ENCODE measurements at places on chromosomes 13 and 19. TPM values are rescaled to one million over a fixed set of nuclear protein-coding genes. Genes with fewer than 3 reads are reported as not detected.

DNA sequence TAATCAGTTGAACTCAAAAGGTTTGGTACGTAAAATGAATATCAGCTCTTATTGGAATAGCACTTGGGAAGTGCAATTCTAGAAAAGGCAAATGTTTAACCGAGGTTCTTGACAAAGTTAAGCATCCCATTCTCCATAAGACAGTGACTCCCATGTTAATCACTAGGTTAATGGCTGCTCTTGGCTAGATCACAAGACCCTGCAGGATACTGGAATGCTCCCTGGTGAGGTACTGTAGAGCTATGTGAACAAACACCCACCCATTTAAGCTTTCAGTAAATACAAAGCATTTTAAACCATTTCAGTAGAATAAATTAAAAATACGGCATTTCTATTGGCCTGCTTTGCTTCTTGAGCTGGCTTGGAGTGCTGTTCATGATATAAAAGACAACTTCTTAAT is 56.5 kb downstream of the TDRD3 start:
- H3K4me1 ChIP-seq, result no peaks in the 10 kb centered on the region
- H3K27ac ChIP-seq, result no peak overlapping the region
- no peaks in the 10 kb centered on the region for H3K36me3 ChIP-seq

ZNF547 gene
- total RNA-seq, result 3.1 TPM

FAM216B gene
- not detected for total RNA-seq

GRCh38 chr13:111215081-111216047 is 100.3 kb downstream of the ARHGEF7 start:
- no peak overlapping the region for H3K4me3 ChIP-seq
- H3K36me3 ChIP-seq, result no peaks in the 10 kb centered on the region
- H3K4me1 ChIP-seq, result peaks cover 53% of the 10 kb centered on the region
- no peak overlapping the region for H3K27ac ChIP-seq
- H3K27me3 ChIP-seq, result no peaks in the 10 kb centered on the region

DNA sequence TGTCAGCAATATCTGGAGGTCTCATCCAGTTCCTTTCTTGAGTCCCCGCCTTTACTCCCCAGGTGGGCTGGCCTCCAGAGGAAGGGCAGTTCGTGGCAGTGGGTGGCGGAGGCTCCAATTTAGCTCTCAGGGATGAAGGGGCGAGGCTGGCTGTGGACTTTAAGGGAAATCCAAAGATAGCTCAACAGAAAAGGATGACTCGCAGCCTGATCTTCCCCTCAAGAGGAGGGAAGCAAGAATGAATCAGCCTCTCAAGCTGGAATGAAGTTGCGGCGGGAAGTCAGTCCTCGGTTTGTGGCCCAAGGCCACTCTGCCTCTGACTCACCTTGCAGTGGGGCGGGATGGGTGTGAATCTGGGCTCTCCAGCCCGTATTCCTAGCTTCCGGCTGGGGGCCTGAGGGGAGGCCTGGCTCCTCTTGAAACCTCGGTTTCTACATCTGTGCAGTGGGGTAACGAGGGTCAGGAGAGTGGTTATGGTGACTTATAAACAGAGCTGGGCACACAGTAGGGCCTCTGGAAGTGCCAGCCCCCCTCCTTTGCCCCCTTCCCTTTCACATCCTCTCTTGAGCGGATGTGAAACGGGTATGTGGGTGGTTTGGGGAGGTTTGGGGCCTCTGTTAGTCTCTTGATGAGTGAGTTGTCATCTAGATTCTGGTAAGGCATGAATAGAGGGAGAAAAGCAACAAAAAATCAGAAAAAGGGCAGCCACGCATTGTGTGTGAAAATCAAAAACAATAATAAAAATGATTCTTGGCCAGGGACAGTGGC is 10.5 kb upstream of the SMG9 start:
- H3K27me3 ChIP-seq, result no peaks in the 10 kb centered on the region
- H3K4me3 ChIP-seq, result no peak overlapping the region
- DNase-seq, result no peak
- peaks cover 40% of the 10 kb centered on the region for H3K4me1 ChIP-seq
- peak overlapping the region; percentile 73 for H3K27ac ChIP-seq
- H3K36me3 ChIP-seq, result no peaks in the 10 kb centered on the region

DNA sequence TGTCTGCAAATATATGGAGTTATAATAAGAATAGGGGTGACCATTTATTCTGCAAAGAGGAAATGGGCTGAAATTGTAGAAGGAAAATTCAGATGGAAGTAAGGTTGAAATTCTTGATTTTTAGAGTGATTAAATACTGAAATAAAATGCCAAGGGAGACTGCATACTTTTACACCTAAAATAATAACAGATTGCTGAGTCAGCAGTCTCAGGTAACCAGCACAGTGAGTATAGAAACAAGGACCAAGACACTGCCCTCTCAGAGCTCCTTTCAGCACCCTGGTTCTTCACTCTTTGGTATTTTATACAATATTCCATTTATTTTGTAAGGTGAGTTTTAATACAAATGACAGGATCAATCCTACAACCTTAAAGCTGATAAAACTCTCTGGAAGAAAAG is 48.8 kb upstream of the MLNR start:
- peaks cover 31% of the 10 kb centered on the region for H3K36me3 ChIP-seq
- no peaks in the 10 kb centered on the region for H3K27me3 ChIP-seq
- DNase-seq, result no peak
- H3K4me1 ChIP-seq, result no peaks in the 10 kb centered on the region
- no peak overlapping the region for H3K4me3 ChIP-seq
- no peak overlapping the region for H3K27ac ChIP-seq

- no peaks in the 10 kb centered on the region for H3K36me3 ChIP-seq
- H3K27me3 ChIP-seq, result no peaks in the 10 kb centered on the region
- H3K4me1 ChIP-seq, result no peaks in the 10 kb centered on the region
- no peak overlapping the region for H3K27ac ChIP-seq
- no peak for DNase-seq
- no peak overlapping the region for H3K4me3 ChIP-seq
These were observed 810.4 kb downstream of the DACH1 start for GRCh38 chr13:71056581-71056980.

PEAK3 gene
- 0.55 TPM for total RNA-seq

DNA sequence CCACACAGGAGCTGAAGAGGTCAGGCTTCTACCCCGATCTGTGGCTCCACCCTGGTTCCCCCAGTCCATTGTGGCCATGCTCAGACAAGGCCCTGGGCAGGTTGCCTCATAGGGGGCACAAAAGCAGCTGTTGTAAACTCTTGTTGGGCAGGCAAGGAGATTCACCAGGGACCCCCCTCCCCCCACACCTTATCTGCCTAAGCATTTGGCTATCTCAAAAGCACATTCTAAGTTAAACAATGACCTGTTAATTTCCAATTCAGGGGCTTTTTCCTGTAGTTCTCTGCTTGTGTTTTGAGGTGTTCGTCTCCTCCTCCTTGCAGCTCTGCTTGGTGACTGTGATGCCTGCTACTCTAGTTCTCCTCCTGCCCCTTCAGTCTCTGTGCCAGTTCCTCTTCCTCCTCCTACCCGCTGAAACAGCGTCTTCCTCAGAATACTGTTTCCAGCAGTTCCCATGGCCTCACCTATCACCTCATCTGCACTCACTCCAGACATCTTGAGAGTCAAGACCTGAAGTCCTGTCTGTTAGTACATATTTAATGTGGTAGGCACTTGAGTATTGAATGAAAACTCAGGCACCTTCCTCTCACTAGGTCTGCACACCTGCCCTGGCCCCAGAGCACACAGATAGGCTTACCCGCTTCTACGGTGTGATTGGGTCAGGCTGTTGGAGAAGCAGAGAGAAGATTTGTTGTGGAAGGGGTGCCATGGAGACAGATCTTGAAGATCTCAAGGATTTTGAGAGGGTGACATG is 31.7 kb downstream of the SPATA13 start:
- H3K27me3 ChIP-seq, result no peaks in the 10 kb centered on the region
- H3K4me1 ChIP-seq, result no peaks in the 10 kb centered on the region
- H3K27ac ChIP-seq, result no peak overlapping the region
- H3K36me3 ChIP-seq, result no peaks in the 10 kb centered on the region
- H3K4me3 ChIP-seq, result no peak overlapping the region
- no peak for DNase-seq

- no peak overlapping the region for H3K4me3 ChIP-seq
- DNase-seq, result no peak
- no peaks in the 10 kb centered on the region for H3K4me1 ChIP-seq
- no peak overlapping the region for H3K27ac ChIP-seq
These were observed 60.3 kb upstream of the SPATA13 start for GRCh38 chr13:24100188-24100587.

NLRP9 gene
- total RNA-seq, result not detected

- peaks cover 10% of the 10 kb centered on the region for H3K4me1 ChIP-seq
- no peaks in the 10 kb centered on the region for H3K27me3 ChIP-seq
- peak within 1 kb of the TSS; percentile 81 for H3K27ac ChIP-seq
- no peak for DNase-seq
These were observed at the start of gene SHFL for GRCh38 chr19:10085641-10086590. SHFL (plus strand) TSS chr19:10086317; CDS start chr19:10086428, 111 bp downstream.

- peaks cover 55% of the 10 kb centered on the region for H3K4me1 ChIP-seq
- H3K4me3 ChIP-seq, result peak overlapping the region; percentile 89
- no peaks in the 10 kb centered on the region for H3K36me3 ChIP-seq
These were observed 46.8 kb downstream of the PTPRS start for GRCh38 chr19:5293612-5294378.

PEG3 gene
- 11.5 TPM for total RNA-seq

DNA sequence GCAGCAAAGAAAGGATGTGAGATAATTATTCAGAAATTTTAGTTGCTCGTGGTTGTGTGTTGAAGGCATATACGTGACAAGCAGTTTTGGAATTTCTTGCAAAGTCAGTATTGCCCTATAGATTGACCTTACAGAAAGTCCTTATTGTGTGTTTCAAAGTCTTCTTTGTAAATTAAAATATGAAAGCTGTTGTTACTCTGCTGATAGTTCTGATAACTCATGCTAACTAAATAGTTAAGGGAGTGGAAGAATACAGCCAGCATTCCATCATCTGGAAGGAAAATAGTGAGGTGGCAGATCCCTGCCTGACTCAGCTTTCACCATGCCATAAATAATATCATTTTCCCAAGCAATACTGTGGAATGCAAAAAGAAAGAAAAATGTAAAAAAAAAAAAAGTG is 27.2 kb downstream of the WASF3 start:
- no peak overlapping the region for H3K27ac ChIP-seq
- no peaks in the 10 kb centered on the region for H3K27me3 ChIP-seq
- DNase-seq, result no peak
- no peaks in the 10 kb centered on the region for H3K36me3 ChIP-seq
- H3K4me1 ChIP-seq, result peaks cover 5% of the 10 kb centered on the region

- DNase-seq, result no peak
- H3K4me3 ChIP-seq, result no peak overlapping the region
- peaks cover 11% of the 10 kb centered on the region for H3K36me3 ChIP-seq
- H3K4me1 ChIP-seq, result peaks cover 37% of the 10 kb centered on the region
- no peak overlapping the region for H3K27ac ChIP-seq
These were observed 3.7 kb upstream of the ARHGAP45 start for GRCh38 chr19:1063030-1063908.
